ENCODE measurements at places on chromosomes 3 and 15.
A peak's percentile ranks its signal among the peaks of the same experiment; 100 is the strongest.

GRCh38 chr3:124639406-124640237 lies 90.6 kb upstream of the UMPS start:
- DNase-seq, result no peak

DNA sequence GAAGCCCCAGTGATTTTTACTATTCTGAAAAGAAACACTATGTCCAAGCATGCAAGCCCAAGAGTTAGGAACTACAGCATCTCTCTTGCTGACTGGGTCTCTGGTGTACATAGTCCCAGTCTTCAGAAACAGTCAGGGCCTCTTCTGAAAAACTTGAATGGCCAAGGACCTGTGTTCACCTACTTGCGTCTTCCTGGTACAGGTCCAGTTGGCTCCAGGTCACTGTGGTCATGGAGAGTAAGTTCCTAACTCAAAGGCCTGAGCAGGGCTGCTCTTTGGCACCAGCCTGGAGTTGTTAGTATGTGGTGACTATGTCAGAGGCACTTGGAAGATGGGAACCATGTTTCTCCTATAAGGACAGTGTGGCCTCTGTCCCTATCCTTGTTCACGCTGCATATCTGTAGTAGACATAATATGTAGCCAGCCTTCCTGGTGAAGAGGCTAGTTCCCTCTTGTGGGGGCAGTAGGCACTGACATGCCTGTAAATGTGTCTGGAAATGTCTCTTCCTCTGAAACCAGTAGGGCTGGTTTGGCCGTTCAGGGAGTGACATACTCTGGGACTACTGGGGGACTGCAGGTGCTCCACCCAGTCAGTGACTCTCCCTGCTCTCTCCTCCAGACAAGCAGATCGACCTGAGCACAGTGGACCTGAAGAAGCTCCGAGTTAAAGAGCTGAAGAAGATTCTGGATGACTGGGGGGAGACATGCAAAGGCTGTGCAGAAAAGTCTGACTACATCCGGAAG lies 2.6 kb upstream of the RBM15B start:
- DNase-seq, result no peak

- DNase-seq, result no peak
Measured at GRCh38 chr3:140088058-140088457, 153.1 kb downstream of the CLSTN2 start.

GRCh38 chr3:186118692-186119091 lies 9.8 kb upstream of the ETV5 start:
- DNase-seq, result no peak

- DNase-seq, result no peak
Measured at GRCh38 chr3:160174621-160175020, 50.6 kb upstream of the C3orf80 start.

- no peak for DNase-seq
Measured at GRCh38 chr3:157872902-157873301, 233.3 kb downstream of the SHOX2 start.

GRCh38 chr15:68025835-68026424 lies 28.2 kb upstream of the PIAS1 start:
- no peak for DNase-seq

DNA sequence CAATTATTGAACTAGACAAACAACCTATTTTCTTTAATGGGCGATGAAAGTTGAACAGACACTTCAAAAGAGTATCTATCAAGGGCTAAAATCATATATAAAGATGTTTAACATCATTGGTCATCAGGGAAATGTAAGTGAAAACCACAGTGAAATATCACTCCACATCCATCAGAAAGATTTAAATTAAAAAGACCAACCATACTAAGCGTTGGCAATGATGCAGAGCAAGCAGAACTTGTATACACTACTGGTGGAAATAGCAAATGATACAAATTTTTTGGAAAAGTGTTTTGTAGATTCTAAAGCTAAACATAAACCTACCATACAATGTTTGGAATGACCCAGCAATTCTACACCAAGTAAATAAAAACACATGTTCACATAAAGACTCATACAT lies 65.9 kb upstream of the THBS1 start:
- no peak for DNase-seq

DNA sequence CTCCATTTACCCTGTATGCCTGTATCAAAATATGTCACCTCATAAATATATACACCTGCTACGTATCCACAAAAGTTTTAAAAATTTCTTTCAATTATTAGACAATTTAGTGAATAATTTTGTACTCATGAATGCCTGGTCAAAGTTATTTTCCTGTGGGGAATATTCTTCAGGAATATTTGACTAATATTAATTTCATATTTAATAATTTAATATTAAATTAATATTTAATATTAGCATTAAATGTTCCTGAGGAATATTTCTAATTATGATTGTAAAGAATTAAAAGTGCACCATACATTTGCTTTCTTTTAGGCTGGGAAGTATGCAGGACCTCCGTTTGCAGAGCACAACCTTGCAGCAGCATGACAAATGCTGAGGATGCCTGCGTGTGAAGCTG lies 422.7 kb downstream of the C3orf38 start:
- no peak for DNase-seq

GRCh38 chr3:16378920-16379319 lies 113.9 kb downstream of the OXNAD1 start:
- DNase-seq, result no peak

DNA sequence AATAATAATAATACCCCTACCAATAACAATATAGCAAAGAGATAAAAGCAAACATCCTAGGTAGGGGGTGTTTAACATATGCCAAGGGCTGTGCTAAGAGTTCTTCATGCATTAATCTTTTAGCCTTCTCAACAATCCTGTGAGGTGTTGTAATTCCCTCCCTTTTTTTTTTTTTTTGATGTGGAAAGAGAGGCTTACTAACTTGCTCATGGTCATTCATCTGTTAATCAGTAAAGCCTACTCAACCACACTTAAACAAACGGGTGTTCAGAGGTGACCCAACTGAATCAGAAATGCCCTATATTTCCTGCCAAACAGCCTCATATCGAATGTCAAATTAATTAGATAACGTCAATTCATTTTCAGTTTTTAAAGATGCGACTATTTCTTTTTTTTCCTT lies 232.1 kb downstream of the CTNNB1 start:
- DNase-seq, result no peak

GRCh38 chr3:55368366-55368765 lies 118.7 kb downstream of the WNT5A start:
- no peak for DNase-seq

DNA sequence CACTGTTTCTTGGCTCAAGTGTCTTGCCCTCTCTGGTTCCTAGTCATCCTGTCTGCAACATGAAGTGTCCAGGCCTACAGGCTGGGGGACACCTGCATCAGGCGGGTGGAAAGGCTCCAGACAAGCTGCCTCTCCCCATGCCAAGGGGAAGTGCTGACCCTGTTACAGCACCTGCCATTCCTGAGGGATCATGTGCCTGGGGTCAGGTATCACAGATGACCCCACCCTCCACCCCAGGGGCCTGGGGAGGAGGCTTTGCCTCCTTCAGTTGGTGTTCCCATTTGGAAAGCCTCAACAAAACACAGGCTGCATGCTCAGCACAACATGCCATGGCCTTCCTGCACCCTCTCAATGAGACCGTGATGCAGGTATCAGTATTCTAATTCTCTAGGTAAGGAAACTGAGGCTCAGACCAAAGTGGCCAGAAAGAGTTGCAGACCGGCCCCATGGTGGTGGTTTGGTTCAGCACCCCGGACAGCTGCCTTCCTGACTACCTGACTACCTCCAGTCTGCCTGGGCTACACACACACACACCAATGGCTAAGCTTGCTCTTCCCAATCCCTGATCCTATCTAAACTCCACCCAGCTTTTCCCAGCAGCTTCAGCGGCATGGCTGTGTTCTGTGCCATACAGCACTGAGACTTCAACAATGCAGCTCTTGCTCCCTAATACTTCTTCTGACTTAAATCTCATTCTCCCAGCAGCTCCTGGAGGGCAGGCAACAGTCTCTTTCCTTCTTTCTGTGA lies 69.7 kb upstream of the LINGO1 start:
- DNase-seq, result peak; percentile 70

DNA sequence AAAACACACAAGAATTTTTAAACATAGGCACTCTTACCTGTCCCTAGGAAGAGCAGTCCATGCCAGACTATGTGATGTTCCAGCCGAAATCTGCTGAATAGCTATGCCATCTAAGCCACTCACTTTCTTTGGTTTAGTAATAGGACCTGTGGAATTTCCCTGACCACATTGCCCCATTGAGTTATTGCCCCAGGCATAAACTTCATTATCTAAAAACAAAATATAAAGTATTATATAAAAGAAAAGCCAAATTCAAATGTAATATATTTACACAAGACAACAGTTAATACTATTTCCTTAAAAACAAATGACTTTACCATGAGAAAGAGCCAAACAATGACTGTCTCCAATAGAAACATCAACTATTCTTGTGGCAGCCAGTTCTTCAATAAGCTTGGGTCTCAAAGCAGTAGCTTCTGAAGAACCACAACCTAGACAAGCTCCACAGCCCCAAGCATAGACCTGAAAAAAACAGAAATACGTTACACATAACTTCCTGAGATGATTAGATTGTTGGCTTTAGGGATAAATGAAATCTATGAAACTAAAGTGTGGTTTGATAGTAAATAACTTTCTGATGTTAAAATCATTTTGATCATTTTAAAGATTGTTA lies 84.3 kb downstream of the HERC1 start:
- DNase-seq, result no peak

Data from endothelial cell (in vitro differentiated cells).